CD4-positive, alpha-beta T cell (primary cell): ENCODE measurements at places on chromosomes 7 and 10.

DNA sequence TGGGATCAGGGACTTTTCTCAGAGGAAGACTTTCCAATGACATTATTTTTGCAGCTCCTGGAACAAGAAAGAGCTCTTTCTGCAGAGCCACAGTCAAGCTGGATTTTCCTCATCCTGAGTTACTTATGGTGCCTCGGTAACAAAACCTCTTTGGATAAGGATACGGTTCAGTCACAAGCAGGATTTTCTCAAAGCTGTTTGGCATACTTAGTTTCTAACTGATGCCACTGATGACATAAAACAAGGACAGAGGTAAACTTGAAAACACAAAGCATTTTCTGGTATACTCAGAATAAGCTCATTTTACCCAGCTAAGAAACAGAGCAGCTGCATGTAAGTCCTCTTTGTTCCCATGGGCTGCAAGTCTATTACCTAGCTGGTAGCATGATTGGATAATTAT lies 340.9 kb upstream of the MEOX2 start:
- no peak for DNase-seq

GRCh38 chr7:1700536-1701333 lies 30.7 kb downstream of the ELFN1 start:
- DNase-seq, result no peak

DNA sequence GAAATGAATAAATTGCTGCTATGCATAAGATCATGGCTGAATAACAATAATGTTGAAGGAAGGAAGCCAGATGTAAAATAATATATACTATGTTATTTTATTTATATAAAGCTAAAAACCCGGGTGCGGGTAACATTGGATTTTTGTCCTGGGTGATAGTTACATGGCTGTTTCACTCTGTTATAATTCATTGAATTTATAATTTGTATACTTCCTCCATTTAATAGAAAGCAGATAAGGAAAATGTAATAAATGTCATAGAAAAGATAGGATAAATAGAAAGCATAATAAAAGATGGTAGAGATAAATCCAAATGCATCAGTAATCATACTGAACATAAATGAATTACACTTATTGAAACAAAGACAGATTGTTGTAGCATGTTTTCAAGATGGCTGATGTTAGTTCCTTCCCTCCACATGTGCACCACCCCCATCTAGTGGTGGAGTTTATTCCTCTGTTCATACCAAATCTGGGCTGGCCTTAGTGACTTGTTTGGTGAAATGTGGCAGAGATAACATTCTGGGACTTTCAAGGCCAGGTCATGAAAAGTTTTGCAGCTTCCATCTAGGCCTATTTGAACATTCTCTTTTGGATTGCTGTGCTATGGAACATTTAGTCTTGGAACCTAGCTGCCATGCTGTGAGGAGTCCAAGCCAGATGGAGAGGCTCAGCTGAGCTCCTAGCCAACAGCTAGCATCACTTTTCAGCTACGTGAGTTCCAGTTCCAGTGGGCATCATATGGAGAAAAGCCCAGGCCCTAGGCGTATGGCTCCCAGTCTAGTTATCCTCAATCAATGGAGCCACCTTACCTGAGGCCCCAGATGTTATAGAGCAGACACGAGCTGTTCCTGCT lies 46.9 kb downstream of the AHCYL2 start:
- peak; percentile 46 for DNase-seq

DNA sequence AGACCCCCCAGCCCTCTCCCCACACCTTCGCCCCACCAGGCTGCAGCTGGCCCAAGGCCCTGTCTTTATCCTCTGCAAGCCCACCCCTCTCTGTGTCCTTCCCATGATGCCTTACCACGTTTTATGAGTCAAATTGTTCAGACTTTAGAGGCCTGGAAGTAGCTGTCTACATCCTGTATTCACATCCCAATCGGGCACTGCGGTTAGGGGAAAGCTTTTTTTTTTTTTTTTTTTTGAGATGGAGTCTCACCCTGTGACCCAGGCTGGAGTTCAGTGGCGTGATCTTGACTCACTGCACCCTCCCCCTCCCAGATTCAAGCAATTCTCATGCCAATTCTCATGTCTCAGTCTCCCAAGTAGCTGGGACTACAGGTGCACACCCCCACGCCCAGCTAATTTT lies 121.5 kb upstream of the SH2B2 start:
- no peak for DNase-seq

- DNase-seq, result no peak
Observed at GRCh38 chr10:114306116-114306973, 67.3 kb downstream of the VWA2 start.

DNA sequence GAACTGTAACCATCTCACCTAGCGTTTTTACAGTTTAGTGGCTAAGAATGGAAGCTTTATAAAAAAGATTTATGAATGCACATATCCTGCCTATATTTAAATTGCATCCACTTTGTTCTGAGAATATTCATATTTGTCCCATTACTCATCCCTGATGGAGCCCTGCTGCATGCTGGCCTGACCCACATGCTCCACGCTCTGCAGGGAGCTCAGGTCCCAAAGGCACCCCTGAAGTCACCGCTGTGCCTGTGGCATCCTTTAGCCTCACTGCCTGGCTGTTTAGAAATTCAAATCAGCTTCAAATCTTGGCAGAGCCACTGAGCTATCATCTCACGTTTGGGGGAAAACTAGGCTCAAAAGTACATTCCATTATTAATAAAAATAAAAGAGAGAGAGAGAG lies 24.4 kb downstream of the C10orf90 start:
- no peak for DNase-seq

GRCh38 chr7:40213291-40213690 lies 78.5 kb downstream of the SUGCT start:
- DNase-seq, result no peak

GRCh38 chr7:49014870-49015269 lies 90.5 kb downstream of the CDC14C start:
- no peak for DNase-seq

GRCh38 chr10:35889971-35890675 lies 248.0 kb upstream of the FZD8 start:
- no peak for DNase-seq

DNA sequence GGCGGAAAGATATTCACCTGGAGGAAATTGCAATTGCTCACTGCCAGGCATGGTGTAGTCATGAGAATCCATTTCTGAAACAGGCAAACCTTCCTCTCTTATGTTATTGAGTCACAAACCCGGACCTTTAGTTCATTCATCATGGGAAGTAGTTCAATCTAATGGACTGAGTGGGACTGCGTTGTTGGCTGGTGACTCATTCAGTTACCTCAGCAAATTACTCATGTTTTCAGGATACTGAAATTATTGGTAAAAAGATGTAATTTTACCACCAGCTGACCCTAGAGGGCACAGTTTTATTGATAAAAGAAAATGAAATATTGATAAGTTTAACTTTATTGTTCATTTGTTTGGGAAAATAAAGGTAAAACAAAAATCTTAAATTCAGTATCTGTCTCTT lies 1194.4 kb upstream of the SORCS1 start:
- no peak for DNase-seq

- no peak for DNase-seq
Observed at GRCh38 chr7:130959743-130960207, 225.8 kb upstream of the KLF14 start.

- no peak for DNase-seq
Observed at GRCh38 chr10:100810091-100810834, 64.9 kb downstream of the PAX2 start.

GRCh38 chr10:804787-805619 lies 115.5 kb upstream of the DIP2C start:
- no peak for DNase-seq

DNA sequence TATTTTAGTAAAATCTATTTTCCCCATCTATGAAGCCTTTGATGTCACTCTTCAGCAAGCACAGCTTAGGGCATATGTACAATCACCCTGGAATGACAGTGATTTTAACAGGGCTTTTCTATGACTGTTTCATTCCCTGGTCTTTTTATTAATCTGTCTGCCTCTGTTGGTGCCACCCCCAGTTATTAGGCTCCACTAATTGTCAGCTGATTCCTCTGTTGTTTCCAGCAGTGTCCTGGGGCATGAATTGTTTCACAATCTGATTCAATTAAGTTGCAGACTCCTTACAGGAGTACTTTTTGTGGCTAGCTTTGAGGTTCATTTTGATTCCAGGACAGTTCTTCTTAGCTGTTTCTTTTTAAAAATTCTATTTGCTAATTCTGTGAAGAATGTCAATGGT lies 38.6 kb downstream of the MYO3A start:
- DNase-seq, result no peak

- no peak for DNase-seq
Observed at GRCh38 chr7:139845443-139845805, 16.4 kb downstream of the TBXAS1 start.

DNA sequence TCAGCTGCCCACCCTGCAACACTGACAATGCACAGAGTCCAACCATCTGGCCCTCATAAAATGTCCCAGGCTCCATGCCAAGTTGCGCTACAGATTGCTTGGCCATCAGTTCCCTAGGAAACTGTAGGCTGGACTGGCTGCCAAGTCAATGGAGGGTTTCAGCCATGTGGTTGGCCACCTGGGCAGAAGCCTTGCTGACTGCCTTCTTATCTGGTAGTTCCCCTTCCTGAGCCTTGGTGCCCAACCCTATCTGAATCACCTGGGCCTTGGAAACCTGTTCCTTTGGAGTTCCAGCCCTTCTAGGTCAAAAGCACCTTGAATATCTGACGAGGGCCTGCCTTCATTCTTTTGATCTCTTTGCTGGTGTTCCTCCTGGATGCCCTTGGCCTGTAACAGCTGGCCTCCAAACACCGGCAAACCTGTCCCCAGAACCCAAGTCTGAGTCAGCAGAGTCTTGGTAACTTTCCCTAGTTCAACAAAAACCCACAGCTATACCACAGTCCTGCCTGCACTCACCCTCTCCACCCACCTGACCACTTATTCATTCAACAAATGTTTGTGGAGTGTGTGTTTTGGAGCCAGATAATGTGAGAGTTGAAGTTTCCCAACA lies 37.4 kb upstream of the KDM7A start:
- no peak for DNase-seq

DNA sequence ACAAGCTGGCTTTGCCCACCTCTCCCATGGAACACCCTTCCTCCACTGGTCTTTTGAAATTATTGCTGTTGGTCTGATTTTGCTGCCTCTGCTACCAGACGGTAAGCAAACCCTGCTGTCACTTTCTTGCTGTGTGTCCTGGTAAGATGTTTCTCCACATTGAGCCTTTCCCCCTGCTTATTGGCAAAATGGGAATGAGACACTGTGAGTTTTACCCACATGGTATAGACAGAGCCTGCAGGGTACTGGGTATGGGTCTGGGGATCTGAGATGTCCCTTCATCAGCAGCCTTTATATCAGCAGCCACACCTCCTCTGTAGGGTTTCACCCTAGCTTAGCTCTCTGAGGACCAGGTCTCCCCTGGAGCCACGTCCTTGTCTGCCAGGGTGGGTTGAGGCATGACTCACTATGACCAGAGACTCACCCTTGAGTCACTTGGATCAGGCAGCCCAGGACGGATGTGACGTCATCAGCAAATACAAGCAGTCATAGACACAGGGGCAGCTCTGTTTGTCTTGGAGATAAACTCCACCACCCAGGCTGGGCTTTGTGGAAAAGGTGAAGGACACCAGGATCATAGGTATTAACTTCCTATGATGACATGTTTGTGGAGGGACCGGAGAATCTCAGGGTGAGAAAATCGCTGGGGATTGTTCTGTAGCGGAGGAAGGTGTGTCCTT lies 17.9 kb upstream of the BAIAP2L1 start:
- DNase-seq, result no peak

DNA sequence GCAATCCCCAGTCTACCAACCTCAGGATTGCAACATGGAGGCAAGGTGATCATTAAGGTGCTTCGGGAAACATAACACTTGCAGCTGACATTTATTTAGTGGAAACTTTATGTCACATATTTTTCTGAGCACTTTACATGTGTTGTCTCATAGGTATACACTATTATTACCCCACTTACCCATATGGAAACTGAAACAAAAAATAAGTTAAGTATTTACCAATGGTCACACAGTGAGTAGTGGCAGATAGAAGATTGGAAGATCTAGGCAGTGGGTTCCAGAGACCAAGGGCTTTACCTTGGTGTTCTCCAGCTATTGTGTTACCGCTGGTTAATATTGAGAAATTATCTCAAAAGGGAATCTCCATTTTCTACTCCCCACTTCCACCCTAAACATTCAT lies 1279.1 kb upstream of the SORCS1 start:
- no peak for DNase-seq
